ENCODE measurements at places on chromosomes 11 and 22. TPM values are rescaled to one million over a fixed set of nuclear protein-coding genes. Genes with fewer than 3 reads are reported as not detected.
A peak's percentile ranks its signal among the peaks of the same experiment; 100 is the strongest.

DNA sequence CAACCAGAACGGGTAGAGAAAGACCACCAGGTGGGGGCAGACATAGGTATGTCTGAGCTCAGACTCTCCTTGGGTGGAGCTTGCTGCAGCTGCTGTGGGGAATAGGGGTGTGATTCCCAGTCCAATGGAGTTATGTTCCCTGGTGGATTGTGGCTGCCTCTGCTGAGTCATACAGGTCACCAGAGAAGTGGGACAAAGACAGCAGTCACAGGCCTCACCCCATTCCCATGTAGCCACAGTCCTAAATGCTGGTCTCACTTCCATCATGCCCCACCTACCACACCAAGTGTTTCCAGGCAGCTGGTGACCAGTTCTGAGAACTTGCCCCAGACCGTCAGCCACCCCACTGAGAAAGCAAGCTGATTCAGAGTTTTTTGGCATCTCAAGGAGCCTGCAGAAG is 17.5 kb downstream of the OR52E5 start:
- no peak overlapping the region for H3K4me3 ChIP-seq
- H3K27me3 ChIP-seq, result no peaks in the 10 kb centered on the region
- DNase-seq, result no peak
- no peak overlapping the region for H3K27ac ChIP-seq
- H3K4me1 ChIP-seq, result no peaks in the 10 kb centered on the region

DNA sequence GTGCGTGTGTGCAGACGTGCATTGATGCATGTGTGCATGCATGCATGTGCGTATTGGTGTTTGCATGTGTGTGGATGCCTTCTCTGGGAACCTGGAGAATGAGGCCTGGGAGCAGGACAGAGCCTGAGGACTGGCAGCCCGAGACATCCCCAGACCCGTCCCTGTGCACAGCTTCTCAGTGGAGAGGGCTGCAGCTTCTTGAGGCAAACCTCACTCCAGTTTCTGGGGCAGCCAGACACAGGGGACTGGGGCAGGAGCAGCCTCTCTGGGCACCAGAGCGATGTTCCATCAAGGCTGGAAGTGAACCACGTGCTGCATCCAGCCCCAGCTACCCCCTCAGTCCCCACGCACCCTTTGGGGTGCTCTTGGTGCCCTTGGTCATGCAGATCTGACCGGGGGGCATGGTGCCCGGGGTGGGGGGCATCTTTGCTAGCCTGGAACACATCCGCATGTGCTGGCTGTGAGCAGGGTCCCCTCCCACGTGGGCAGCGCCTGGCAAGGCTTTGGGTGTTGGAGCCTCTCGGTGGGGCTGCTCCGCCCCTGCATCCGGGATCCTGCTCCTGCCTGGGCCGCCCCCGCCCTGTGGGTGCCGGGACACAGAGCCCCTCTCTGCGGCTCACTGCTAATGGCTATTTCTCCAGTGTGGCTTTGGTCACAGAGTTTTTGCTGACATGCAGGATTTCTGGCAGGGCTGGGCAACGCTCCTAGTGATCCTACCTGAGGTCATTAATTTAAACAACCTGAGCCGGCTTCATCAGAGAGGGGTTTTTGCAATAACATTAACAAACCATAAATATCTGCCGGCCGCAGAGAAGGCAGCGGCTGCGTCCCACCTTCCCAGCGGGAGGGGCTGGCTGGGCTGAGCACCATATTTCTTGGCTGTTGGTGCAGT is 434.7 kb downstream of the TBC1D22A start:
- no peaks in the 10 kb centered on the region for H3K27me3 ChIP-seq
- peaks cover 20% of the 10 kb centered on the region for H3K4me1 ChIP-seq
- DNase-seq, result peak; percentile 11
- H3K4me3 ChIP-seq, result no peak overlapping the region
- H3K36me3 ChIP-seq, result no peaks in the 10 kb centered on the region

DNA sequence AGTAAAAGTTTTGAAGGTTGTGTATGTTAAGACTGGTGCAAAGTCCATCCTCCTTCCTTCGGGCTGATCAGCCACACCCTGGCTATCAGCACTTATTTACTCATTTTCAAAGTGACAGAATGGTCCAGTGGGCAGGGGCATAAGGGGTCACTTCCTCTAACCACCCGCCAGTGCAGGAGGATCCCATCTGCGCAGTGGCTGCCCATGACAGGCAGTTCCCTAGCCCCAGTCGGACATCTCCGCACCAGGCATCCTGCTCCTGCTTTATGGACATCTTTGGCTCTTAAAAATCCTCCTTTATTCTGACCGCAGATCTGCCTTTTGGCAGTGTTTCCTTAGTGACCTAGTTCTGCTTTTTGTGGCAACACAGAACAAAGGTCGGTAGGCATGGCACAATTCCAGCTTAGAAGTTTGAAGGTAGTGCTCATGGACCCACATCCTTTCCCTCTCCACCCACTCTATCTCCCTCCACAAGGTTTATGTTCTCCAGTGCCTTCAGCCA is 55.9 kb downstream of the BMAL1 start:
- DNase-seq, result no peak
- H3K36me3 ChIP-seq, result no peaks in the 10 kb centered on the region
- H3K4me3 ChIP-seq, result no peak overlapping the region
- no peak overlapping the region for H3K27ac ChIP-seq
- peaks cover 15% of the 10 kb centered on the region for H3K4me1 ChIP-seq

GRCh38 chr11:77179048-77179447 is 51.0 kb downstream of the MYO7A start:
- H3K27me3 ChIP-seq, result no peaks in the 10 kb centered on the region
- H3K36me3 ChIP-seq, result no peaks in the 10 kb centered on the region
- H3K4me1 ChIP-seq, result peaks cover 7% of the 10 kb centered on the region
- H3K27ac ChIP-seq, result no peak overlapping the region

DNA sequence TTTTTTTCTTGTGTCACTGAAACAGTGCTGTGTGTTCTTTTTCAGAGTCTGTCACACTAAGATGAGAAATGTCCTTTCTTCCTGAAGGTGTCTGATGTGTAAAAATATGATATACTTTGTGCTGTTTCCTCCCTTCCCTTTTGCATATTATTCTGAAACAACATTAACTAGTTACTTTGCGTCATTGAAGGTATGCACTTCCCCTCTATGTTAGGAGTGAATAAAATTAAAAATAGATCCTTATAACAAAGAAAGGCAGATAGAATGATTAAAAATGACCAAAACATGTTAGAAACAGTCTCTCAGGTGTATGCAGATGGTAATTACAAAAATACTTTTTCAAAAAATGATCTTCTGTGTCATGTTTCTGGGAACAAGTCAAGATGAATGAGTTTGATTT is 1.6 kb upstream of the RAB30 start:
- peak overlapping the region; percentile 57 for H3K4me3 ChIP-seq
- peaks cover 7% of the 10 kb centered on the region for H3K4me1 ChIP-seq
- no peak for DNase-seq
- no peak overlapping the region for H3K27ac ChIP-seq
- H3K36me3 ChIP-seq, result no peaks in the 10 kb centered on the region
- no peaks in the 10 kb centered on the region for H3K27me3 ChIP-seq

DNA sequence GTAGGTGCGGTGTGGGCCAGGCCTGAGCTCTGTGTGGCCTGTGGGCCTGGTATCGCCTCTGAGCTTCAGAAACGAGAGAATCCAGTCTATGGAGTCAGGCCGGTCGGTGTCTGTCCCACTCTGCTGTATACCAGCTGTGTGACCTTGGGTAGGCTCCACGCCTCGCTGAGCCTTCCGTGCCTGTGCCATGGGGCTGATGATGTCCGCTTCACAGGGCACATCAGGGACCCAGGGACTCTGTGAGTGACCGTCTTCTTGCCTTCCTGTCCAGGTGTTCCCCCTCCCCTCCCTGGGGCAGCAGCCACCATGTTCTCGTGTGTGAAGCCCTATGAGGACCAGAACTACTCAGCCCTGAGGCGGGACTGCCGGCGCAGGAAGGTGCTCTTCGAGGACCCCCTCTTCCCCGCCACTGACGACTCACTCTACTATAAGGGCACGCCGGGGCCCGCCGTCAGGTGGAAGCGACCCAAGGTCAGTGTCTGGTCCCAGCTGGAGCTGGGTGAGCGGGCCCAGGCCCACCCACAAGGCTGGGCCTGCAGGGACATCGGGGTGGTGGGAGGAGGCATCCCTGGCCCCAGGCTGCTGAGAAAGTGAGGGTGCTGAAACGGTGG is 17.9 kb downstream of the CAPN5 start:
- no peaks in the 10 kb centered on the region for H3K27me3 ChIP-seq
- H3K27ac ChIP-seq, result no peak overlapping the region
- peak; percentile 37 for DNase-seq
- peaks cover 23% of the 10 kb centered on the region for H3K4me1 ChIP-seq
- no peak overlapping the region for H3K4me3 ChIP-seq

DNA sequence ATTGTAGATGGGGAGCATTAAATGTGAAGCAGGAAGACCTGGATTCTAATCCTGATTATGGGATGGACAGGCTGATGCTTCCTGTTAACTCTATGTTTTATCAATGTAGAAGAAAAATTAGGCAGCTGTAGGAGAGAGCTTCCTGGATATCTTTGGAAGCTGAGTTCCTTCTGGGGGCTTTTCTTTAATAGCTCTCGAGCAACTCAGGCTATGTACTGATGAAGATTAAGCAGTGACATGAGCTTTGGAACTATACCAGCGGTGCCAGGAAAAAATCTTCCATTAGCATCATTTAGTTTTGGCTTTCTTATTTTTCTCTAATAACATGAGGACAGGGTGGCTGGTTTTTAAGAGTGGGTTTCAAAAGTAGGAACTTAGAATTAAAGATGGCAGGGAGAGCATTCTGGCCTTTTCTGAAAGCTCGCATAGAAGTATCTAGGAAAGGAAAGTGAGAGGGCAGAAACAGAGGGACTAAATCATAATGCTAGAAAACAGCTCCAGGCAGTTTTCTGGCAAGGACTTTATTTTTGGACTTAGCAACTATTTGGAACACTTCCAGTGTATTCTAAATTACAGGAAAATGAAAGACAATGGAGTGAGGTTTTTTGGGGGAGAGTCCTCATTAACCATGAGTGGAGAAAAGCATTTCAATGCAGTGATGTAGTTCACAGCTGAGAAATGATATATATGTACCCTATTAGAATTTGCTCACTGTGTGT is 69.2 kb upstream of the RRM1 start:
- peaks cover 9% of the 10 kb centered on the region for H3K4me1 ChIP-seq
- no peak overlapping the region for H3K4me3 ChIP-seq
- no peak overlapping the region for H3K27ac ChIP-seq
- DNase-seq, result no peak
- H3K27me3 ChIP-seq, result no peaks in the 10 kb centered on the region

DNA sequence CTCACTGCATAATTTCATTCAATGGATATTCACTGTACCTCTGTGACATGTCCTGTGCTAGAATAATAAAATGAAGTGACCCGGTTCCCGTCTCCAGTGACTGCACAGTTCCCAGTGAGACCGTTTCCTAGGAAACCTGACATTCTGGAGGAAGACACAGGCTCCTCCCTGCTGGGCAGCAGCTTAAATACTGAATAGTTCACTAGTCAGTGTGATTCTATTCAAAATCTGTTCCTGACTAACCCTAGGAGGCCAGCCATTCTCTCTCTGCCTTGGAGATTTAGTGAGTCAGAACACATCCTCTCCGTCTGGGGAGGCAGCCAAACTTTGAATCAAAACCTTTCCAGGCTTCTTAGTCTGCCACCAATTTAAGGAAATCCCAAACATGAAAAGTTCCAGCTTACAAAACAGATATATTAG is 11.3 kb downstream of the TRIM66 start:
- H3K27ac ChIP-seq, result peak overlapping the region; percentile 58
- DNase-seq, result peak; percentile 46
- H3K36me3 ChIP-seq, result no peaks in the 10 kb centered on the region
- no peaks in the 10 kb centered on the region for H3K4me1 ChIP-seq
- H3K4me3 ChIP-seq, result no peak overlapping the region
- no peaks in the 10 kb centered on the region for H3K27me3 ChIP-seq

- H3K4me3 ChIP-seq, result no peak overlapping the region
- H3K27me3 ChIP-seq, result no peaks in the 10 kb centered on the region
- peak overlapping the region; percentile 43 for H3K27ac ChIP-seq
Measured at GRCh38 chr11:126345759-126346585, 9.5 kb upstream of the ST3GAL4 start.

DNA sequence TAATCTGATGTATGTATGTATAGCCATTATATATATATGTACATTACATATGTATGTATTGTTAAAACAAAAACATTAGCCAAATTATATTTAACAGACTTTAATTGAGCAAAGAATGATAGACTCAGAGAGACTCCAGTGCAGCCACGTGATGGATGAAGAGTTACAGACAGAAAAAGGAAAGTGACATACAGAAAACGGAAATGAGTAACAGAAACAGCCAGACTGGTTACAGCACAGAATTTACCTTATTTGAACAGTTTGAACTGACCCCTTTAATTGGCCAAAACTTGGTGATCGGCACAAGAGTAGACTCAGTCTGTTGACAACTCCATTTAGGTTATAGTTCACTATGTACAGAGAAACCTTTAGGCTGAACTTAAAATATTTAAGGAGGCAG is 35.0 kb downstream of the CHORDC1 start:
- no peak for DNase-seq
- no peaks in the 10 kb centered on the region for H3K36me3 ChIP-seq
- H3K27ac ChIP-seq, result no peak overlapping the region
- H3K27me3 ChIP-seq, result no peaks in the 10 kb centered on the region
- H3K4me3 ChIP-seq, result no peak overlapping the region
- no peaks in the 10 kb centered on the region for H3K4me1 ChIP-seq

- DNase-seq, result peak; percentile 41
- H3K4me1 ChIP-seq, result peaks cover 7% of the 10 kb centered on the region
- no peaks in the 10 kb centered on the region for H3K27me3 ChIP-seq
Measured at GRCh38 chr11:8080674-8081590, at the start of gene TUB. Gene TUB (plus strand): TSS chr11:8081211. CDS start chr11:8081511, 300 bp downstream.

GRCh38 chr22:17430412-17430811 is 61.2 kb downstream of the CECR2 start:
- H3K27ac ChIP-seq, result no peak overlapping the region
- H3K4me3 ChIP-seq, result no peak overlapping the region
- no peaks in the 10 kb centered on the region for H3K36me3 ChIP-seq
- DNase-seq, result no peak
- peaks cover 5% of the 10 kb centered on the region for H3K4me1 ChIP-seq
- H3K27me3 ChIP-seq, result no peaks in the 10 kb centered on the region

- no peaks in the 10 kb centered on the region for H3K36me3 ChIP-seq
- no peak overlapping the region for H3K4me3 ChIP-seq
- no peak overlapping the region for H3K27ac ChIP-seq
Measured at GRCh38 chr11:16001044-16001568, 355.2 kb downstream of the SOX6 start.

GRCh38 chr11:444396-445144 is 2.8 kb upstream of the ANO9 start:
- H3K4me1 ChIP-seq, result peaks cover 2% of the 10 kb centered on the region
- no peaks in the 10 kb centered on the region for H3K27me3 ChIP-seq
- no peak overlapping the region for H3K4me3 ChIP-seq

Gene GGTLC2
- total RNA-seq, result not detected

Gene IL18
- total RNA-seq, result 17.1 TPM

Gene OR4X2
- not detected for total RNA-seq

Gene SOX10
- total RNA-seq, result 0.11 TPM

Gene P2RY6
- 1.4 TPM for total RNA-seq

Gene TRIM48
- not detected for total RNA-seq

Gene ADM2
- total RNA-seq, result not detected

Gene OR10A2
- not detected for total RNA-seq

Gene NRGN
- 6.0 TPM for total RNA-seq

Gene TYR
- not detected for total RNA-seq

Data from ovary (tissue), 10 donors.